Tibial nerve (tissue), 4 donors: ENCODE measurements at places on chromosomes 6 and 20.

DNA sequence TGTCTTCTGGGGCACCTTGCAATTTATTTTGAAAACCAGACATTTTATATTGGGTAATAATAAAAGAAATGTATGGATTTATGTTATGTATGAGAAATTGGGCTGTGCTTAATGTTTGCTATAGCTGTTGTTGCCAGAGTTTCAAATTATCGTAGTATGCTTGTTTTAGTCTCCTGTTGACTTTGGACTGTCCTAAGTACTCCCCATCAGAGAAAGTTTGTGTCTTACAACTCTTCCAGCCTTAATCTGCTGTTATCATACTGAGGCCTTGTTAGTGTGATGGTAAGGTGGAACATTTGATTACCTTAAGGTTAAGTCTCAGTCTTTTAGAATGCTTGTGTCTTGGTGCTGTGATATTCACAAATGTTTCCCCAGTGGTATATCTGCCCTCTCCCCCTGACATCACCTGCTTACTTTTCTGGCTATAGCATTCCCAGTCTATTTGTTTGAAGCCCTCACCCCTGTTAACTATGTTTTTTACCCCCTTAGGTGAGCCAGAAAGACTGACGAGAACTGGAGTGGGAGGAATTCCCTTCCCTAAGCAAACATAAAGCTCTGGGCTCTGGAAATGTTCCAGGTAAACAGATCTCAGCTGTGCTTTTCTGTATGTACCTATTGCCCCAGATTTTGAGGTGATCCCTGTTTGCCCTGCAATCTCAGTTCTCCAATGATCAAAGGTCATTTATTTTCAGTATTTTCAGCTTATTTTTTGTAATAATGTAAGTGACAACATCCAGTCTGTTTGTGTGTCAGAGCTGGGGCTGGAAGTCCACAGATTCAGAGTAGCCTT is 581.1 kb upstream of the CITED2 start:
- DNase-seq: no peak
- no peaks in the 10 kb centered on the region for H3K4me1 ChIP-seq
- H3K36me3 ChIP-seq: no peaks in the 10 kb centered on the region
- no peak overlapping the region for H3K27ac ChIP-seq
- no peak overlapping the region for H3K4me3 ChIP-seq

- H3K4me1 ChIP-seq: no peaks in the 10 kb centered on the region
- no peaks in the 10 kb centered on the region for H3K27me3 ChIP-seq
- no peaks in the 10 kb centered on the region for H3K36me3 ChIP-seq
- no peak for DNase-seq
- no peak overlapping the region for H3K27ac ChIP-seq
These were observed 276.9 kb upstream of the SUPT3H start for GRCh38 chr6:45654673-45655072.

GRCh38 chr20:5614506-5614905 is 135.7 kb upstream of the SHLD1 start:
- no peak overlapping the region for H3K4me3 ChIP-seq
- no peaks in the 10 kb centered on the region for H3K36me3 ChIP-seq
- DNase-seq: no peak
- H3K27ac ChIP-seq: no peak overlapping the region
- no peaks in the 10 kb centered on the region for H3K4me1 ChIP-seq
- H3K27me3 ChIP-seq: no peaks in the 10 kb centered on the region

GRCh38 chr20:15740046-15740775 is 833.0 kb downstream of the KIF16B start:
- no peaks in the 10 kb centered on the region for H3K36me3 ChIP-seq
- no peak overlapping the region for H3K4me3 ChIP-seq
- H3K27me3 ChIP-seq: no peaks in the 10 kb centered on the region
- no peak overlapping the region for H3K27ac ChIP-seq
- H3K4me1 ChIP-seq: no peaks in the 10 kb centered on the region

- H3K27ac ChIP-seq: no peak overlapping the region
- no peaks in the 10 kb centered on the region for H3K4me1 ChIP-seq
- DNase-seq: no peak
- H3K27me3 ChIP-seq: no peaks in the 10 kb centered on the region
- H3K4me3 ChIP-seq: no peak overlapping the region
- H3K36me3 ChIP-seq: peaks cover 97% of the 10 kb centered on the region
These were observed 17.5 kb downstream of the EDEM2 start for GRCh38 chr20:35129647-35130069.
